ENCODE measurements at places on chromosomes 11 and 22. TPM values are rescaled to one million over a fixed set of nuclear protein-coding genes. Genes with fewer than 3 reads are reported as not detected.

GRCh38 chr22:22935546-22936157 lies 48.0 kb downstream of the IGLL5 start:
- peak; percentile 87 for DNase-seq

The MS4A7 gene
- polyA plus RNA-seq: 596 TPM

GRCh38 chr11:111474432-111474831 lies 37.8 kb downstream of the BTG4 start:
- DNase-seq: no peak

The TM7SF2 gene
- 6.7 TPM for polyA plus RNA-seq

- DNase-seq: no peak
Observed at GRCh38 chr11:100308202-100308601, 378.9 kb upstream of the ARHGAP42 start.

Data from CD14-positive monocyte (primary cell).